SK-N-DZ (cell line): ENCODE measurements at places on chromosomes 6 and 20.
A peak's percentile ranks its signal among the peaks of the same experiment; 100 is the strongest.

- DNase-seq = no peak
Observed at GRCh38 chr6:55568808-55569439, 10.1 kb downstream of the HMGCLL1 start.

GRCh38 chr6:2969549-2969948 is 1.8 kb downstream of the SERPINB6 start:
- DNase-seq = no peak

DNA sequence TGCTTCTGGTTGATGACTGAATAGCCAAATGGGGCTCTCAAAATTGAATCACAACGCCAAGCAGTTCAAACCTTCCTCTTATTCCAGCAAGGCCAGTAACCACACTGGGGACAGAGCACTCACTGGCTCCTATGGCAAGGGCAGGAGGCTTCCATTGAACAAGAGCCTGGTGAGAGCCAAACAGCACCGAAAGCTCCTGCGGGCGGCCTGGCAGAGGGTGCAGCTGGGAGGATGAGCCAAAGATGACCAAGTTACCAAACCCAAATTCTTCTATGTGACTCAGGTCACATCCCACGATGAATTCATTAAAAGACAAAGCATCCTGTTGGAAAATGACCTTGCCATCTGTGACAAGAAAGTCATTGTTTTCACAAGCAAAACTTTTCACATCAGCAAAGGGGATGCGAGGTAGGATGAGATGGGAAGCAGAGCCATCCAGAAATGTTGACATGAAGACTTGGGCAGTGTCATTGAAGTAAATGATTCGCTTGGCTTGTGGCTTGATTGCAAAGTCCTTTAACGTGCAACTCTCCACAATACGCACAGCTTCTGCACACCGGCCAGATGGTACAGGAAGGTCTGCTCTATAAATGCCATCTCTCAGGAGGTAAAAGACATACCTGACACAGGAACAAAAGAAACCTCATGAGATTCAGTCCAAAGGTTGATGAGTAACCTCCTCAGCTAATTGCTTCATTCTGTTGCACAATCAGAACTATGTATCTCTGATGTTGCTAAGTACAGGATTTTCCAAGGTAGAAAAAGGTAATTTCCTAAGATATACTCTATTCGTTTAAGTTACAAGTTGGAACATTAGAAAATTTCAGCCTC is 36.3 kb downstream of the ROS1 start:
- DNase-seq = no peak

DNA sequence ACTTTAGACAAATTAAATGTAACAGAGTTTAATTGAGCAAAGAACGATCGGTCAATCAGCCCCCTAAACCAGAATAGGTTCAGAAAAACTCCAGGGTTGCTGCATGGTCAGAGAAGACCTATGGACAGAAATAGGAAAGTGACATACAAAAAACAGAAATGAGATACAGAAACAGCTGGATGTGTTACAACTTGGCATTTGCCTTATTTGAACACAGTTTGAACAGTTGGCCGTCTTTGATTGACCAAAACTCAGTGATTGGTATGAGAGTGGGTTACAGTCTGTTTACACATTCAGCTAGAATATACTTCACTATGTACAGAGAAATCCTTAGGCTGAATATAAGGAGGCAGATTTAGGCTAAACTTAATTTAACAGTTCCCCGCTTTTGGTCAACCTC is 19.9 kb downstream of the SRSF6 start:
- no peak for DNase-seq

- DNase-seq = no peak
Observed at GRCh38 chr6:55496201-55496600, 82.8 kb downstream of the HMGCLL1 start.

- DNase-seq = no peak
Observed at GRCh38 chr20:58800134-58800871, 50.4 kb downstream of the GNAS-AS1 start.

- no peak for DNase-seq
Observed at GRCh38 chr6:134517868-134518267, 200.0 kb upstream of the SGK1 start.

DNA sequence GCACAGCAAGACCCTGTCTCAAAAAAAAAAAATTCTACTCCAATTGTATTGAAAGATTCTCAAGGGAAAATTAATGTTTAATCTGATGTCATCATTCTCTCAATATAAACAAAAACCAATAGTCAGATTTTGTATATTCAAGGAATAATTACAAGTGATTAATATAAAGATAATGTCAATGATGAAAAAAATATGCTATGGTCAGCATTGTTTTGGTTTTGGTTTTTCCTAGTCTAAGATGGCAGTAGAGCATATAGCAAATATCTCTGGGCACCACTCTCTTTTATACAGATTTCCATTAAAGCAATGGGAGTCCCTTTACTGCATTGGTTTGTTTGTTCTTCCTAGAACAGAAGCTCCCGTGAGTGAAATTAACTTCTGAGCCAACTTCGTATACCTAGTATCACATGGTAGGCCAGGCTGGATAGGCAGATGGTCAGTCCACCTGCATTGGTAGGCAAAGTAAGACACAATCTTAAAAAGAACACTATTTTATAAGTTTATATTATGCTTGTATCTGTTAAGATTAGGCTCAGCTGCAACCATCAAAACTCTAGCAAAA is 523.8 kb upstream of the JARID2 start:
- DNase-seq = no peak

DNA sequence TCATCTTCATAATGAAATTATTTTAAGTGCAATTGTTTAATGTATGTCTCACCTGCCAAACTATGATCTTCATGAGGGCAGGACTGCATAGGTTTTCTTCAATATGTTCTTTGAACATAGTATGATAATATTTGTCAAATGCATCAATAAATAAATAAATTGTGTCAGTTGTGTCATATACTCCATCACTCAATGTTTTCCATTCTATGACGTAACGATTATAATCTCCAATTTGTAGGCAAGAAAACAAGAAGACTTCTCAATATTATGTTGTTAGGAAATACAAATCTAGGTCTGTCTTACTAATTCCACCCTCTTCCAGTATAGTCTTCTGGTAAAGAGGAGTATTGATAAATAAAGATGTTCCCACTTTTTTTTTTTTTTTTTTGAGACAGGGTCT is 858.1 kb downstream of the MAFB start:
- DNase-seq = no peak

GRCh38 chr20:48686238-48687116 is 141.3 kb downstream of the PREX1 start:
- no peak for DNase-seq

GRCh38 chr6:100296810-100297544 is 167.7 kb downstream of the SIM1 start:
- DNase-seq = no peak

GRCh38 chr20:51082988-51083387 is 60.1 kb upstream of the KCNG1 start:
- no peak for DNase-seq

GRCh38 chr6:47413752-47414422 is 63.7 kb upstream of the CD2AP start:
- peak; percentile 46 for DNase-seq

GRCh38 chr6:63058601-63059000 is 152.7 kb upstream of the FKBP1C start:
- DNase-seq = no peak

GRCh38 chr6:100876251-100876650 is 4.9 kb downstream of the ASCC3 start:
- no peak for DNase-seq

GRCh38 chr6:118306392-118307238 is 241.5 kb upstream of the PLN start:
- DNase-seq = no peak

- DNase-seq = no peak
Observed at GRCh38 chr6:140871911-140872310, 1260.8 kb upstream of the GJE1 start.

GRCh38 chr6:167794161-167795157 is 32.3 kb upstream of the AFDN start:
- DNase-seq = no peak

DNA sequence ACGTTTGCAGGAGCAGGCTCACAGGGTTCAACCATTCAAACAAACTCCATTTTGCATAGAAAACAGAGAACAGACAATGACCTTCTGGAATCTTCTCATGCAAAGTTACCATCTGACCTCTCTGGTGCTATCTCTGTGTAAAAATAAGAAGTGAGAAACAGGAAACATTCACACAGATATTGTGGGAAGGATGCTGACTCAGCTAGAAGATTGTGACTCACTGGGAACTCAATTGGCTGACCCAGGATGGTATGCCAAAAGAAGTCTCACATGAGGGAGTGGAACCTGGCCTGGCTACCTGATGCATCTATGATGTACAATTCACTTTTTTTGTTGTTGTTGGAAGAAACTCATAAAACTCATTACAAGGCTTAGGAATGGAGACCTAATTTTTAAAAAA is 61.1 kb upstream of the TBX18 start:
- DNase-seq = no peak

- no peak for DNase-seq
Observed at GRCh38 chr6:69390125-69390524, 406.7 kb downstream of the LMBRD1 start.

DNA sequence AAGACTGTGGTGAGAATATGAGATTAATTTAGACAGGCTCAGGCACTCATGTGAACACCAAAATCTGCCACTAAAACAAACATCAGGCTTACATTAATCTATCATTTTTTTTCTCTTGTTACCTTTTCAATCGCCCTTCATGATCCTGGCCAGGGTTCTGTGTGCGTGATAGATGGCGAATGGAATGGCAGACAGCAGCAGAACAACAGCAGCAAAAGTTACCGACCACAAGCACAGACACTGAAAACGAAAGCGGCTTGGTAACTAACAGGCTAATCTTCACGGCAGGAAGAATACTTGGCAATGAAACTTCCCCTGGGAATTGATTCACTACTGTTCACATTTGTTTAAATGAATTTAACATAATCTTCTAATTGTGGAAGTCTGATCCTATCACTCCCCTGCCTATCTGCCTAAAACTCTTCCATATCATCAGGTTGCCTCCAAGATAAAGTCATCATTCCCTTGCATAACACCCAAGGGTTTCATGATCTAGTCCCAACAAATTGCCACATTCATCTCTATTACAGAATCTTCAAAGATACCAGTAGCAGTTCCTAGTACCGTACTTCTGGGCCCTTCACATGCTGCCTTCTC is 28.7 kb downstream of the PTPRK start:
- no peak for DNase-seq

DNA sequence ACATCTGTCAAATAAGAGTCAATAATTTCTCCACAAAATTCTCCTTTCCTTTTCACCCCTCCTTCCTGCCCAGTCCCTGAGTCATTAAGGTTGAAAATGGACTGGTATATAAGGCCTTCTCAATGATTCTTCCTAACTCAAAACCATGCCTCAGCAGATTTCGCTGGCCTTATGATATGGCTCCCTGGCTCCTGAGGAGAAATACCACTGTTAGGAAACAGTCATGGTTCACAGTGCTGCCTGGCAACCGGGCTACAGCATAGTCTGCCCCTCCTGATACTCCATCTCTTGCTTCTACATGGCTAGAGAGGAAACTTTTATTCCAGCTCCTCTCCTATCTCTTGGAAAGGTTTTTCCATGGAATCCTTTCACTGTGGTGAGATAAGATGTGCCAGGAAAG is 4.7 kb downstream of the UBE2J1 start:
- DNase-seq = no peak

DNA sequence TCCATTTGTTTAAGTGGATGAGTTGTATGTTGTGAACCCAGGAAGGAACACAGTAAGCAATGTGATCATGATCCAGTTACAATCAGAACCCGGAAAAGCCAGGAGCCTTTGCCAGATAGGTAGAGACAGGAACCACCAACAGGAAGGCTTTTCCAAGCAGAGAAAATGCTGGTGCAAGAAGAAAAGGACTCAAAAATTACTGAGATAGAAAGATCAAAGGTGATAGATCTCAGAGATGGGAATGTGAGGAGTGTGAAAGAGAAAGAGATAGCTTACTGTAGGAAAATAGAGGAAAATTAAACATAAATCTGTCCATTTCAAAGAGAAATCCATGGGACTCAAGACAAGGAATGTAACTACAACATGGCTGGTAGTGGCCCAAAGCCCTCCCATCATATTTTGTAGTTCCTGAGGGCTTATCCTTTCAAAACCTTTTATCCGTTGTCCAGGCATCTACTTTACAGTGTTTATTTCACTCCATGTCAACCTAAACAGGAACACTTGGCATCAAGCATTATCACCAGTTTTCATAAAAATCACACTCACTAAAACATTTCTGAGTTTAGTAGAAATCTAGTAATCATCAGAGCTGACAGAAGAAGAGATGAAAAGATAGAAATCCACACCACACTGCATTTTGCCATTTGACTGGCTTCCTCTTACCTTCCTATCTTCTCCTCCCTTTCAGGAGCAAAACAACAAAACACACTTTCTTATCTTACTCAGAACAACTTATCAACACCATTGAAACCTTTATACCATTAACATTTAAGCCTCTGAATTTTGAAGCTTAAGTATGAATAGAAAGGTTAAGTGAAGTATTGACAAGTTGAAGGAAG is 44.5 kb upstream of the STXBP5 start:
- DNase-seq = no peak

- DNase-seq = no peak
Observed at GRCh38 chr6:147678253-147678652, 169.8 kb downstream of the SAMD5 start.

DNA sequence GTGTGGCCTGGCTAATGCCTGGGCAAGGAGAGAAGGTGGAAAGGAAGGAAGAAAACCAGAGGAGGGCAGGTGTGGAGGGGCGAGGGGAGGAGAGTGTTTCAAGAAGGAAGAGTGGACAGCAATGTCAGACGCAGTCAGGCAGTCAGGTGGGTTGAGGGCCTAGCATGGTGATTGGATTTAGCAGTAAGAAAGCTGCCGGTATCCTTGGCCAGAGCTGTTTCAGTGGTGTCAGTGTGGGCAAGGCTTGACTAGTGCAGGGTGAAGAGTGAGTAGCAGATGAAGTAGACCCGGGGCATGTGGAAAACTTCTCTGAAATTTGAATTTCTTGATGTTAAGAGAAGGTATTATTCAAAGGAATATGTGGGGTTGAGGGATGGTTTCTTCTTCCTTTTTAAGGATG is 27.0 kb downstream of the SNX9 start:
- no peak for DNase-seq

- no peak for DNase-seq
Observed at GRCh38 chr6:16670183-16670582, 91.1 kb downstream of the ATXN1 start.

- no peak for DNase-seq
Observed at GRCh38 chr6:124205921-124206320, 402.3 kb downstream of the NKAIN2 start.

GRCh38 chr20:4088766-4089165 is 73.4 kb upstream of the RNF24 start:
- DNase-seq = no peak

GRCh38 chr6:84775751-84776150 is 11.4 kb upstream of the TBX18 start:
- DNase-seq = no peak

GRCh38 chr6:140225701-140226436 is 851.4 kb upstream of the CITED2 start:
- no peak for DNase-seq

DNA sequence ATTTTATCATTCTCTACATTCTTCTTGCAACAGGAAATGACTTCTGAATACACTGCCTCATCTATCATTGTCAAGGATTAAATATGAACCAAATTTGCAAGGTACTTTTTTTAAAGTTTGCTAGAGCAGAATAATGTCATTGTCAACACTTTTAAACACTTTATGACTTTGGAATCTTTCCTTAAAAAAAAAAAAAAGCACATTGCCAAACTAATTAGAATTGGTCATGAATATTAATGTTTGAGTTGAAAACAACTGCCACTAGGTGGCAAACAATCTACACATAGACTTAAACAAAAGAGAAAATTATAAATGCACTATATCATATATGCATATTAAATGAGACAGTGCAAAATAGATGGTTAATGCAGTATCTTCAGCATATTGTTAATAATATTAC is 32.5 kb upstream of the TMEM244 start:
- no peak for DNase-seq

- DNase-seq = no peak
Observed at GRCh38 chr6:19902201-19902600, 65.0 kb downstream of the ID4 start.
